Adrenal gland (tissue), 19 donors: ENCODE measurements at places on chromosomes 3 and 15.

DNA sequence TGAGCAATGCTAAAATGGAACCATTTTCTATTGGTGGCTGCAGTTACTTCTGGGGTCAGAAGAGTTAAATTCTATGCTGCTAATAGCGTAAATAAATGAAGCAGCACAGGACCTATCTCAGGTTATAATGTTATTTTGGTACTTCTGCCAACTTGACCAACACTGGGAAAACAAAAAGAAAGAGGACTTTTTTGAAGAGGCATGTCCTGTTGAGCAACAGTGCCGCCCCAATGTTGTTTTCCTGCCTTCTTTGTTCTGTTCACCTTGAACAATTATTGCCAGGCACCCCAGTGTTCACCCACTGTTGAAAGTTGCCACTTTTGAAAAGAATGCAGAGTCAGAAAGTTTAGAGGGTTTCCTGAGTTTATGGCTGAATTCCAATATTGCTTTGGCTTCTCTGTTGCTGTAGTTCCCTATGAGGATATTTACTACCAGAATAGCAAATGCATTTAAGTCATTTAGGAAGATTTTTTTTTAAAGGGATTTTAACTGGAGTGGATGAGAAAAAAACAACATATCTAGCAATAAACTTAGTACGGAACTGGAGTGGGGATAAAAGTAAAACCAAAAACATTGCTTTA lies 679.0 kb upstream of the DPPA4 start:
- no peak for DNase-seq

GRCh38 chr3:67357610-67358458 lies 296.6 kb downstream of the SUCLG2 start:
- DNase-seq: no peak

DNA sequence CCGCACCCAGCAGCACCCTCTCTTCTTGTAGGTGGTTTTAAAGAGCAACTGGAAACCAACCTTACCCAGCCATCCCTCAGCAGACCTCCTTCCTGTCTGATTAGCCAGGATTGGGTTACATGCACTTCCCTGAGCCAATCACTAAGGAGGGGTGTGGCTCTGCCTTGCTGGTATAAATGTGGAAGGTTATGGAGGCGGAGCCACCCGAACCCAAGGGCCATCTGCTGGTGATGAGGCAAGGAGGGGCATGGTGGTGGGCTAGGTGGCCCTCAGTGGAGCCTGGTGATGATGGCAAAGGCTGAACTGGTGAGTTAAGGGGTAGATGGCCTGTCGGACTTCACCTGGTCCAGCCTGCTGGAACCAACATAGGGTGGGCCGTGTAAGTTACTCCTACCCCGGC lies 39.8 kb downstream of the CCDC33 start:
- DNase-seq: no peak

- peak; percentile 62 for DNase-seq
These were observed 138.1 kb downstream of the TMCO5A start for GRCh38 chr15:38072348-38073177.

DNA sequence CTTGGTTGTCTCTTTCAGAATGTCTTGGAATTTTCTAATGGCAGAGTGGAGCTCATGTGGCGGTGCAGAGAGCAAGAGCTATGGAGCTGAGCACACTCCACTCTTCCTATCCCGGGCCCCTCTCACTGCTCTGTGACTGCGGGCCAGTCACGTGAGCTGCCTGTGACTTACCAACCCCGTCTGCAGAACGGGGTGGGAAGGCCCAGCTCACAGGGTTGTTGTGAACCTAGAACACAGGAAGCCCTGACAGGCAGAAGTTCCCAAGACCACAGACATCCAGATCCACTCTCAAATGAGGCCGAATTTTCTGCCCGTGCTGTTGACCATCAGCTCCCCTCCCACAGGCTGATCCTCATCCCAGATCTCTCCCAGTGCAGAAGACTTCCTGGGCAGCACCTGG lies 35.5 kb upstream of the PLXNA1 start:
- DNase-seq: peak; percentile 53

- peak; percentile 50 for DNase-seq
These were observed 3.1 kb upstream of the ABHD6 start for GRCh38 chr3:58234516-58234931.

DNA sequence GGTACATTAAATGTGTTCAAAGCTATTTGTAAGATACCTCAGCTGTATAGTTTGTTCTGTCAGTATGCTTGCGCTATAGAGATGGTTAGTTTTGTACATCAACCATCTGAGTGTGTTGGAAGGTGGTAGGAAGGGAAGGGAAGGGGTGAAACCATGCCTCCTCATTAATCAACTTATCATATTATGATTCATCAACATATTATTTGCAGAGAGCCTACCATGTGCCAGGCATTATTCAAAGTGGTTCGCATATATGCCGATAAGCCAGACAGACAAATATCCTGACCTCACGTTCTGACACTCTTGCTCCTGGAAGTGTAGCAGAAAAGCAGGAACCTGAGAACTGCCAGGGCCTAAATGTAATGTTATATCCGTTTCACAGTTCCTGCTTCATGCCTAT lies 248.1 kb upstream of the NR2E3 start:
- no peak for DNase-seq

DNA sequence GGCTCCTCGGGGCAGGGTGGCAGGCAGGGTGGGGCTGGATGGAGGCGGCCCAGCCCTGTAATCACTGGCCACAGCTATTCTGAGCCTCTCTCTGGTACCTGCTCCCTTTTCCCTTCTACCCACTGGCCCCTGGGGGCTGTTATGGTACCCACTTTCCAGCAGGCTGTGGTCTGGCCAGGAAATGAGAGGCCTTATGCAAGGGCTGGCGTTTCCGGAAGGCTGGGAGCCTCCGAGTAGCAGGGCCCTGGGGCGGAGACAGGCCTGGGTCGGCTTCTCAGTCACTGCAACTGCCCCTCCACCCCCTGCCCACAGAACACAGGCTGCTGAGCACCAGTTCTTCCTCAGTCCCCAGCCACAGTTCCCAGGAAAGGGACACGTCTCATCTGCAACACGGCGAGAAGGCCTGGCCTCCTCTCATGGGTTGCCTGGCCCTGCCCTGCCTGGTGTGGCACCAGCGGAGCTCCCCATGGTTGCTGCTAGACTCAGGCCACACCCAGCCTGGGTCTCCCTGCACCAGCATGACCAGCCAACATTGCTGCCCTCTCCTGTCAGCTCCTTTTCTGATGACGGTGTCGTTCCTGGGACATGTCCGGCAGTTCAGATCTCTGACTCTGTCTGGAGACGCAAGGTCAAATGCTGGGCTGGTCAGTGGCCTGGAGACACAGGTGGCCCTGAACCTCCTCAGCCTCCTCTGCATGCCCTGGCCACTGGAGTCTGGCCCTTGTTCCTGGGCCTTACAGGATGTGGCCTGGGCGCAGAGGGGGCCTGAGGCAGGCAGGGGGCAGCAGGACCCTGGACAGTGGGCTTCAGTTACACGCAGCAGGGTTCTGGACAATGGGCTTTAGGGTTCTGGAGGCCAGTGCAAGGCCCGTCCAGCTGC lies 6.5 kb downstream of the CHST13 start:
- peak; percentile 37 for DNase-seq

GRCh38 chr3:145892869-145893268 lies 268.1 kb downstream of the PLOD2 start:
- DNase-seq: no peak

- no peak for DNase-seq
These were observed 15.3 kb upstream of the NRROS start for GRCh38 chr3:196624067-196624790.

GRCh38 chr3:161946443-161946960 lies 449.9 kb downstream of the OTOL1 start:
- DNase-seq: no peak

GRCh38 chr15:40593165-40593564 lies 884 bp upstream of the KNL1 start:
- no peak for DNase-seq

DNA sequence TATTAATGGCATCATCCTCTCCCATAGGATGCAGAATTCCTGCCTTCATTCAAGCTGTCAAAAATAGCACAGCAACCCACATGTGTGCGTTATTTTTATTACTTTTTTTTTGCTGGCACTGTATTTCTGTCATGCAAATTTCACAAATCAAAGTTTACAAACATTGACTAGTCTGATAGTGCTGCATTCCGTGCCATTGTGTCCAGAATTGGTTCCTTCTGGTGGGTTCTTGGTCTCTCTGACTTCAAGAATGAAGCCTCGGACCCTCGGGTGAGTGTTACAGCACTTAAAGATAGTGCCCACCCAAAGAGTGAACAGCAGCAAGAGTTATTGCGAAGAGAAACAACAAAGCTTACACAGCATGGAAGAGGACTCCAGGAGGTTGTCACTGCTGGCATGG lies 490.2 kb downstream of the GABRG3 start:
- no peak for DNase-seq

GRCh38 chr3:109640146-109640652 lies 302.9 kb upstream of the DPPA4 start:
- no peak for DNase-seq
